ENCODE measurements at places on chromosomes 4 and X.

- DNase-seq: peak; percentile 12
These were observed 105.9 kb downstream of the CT47B1 start for GRCh38 chrX:120769576-120770341.

DNA sequence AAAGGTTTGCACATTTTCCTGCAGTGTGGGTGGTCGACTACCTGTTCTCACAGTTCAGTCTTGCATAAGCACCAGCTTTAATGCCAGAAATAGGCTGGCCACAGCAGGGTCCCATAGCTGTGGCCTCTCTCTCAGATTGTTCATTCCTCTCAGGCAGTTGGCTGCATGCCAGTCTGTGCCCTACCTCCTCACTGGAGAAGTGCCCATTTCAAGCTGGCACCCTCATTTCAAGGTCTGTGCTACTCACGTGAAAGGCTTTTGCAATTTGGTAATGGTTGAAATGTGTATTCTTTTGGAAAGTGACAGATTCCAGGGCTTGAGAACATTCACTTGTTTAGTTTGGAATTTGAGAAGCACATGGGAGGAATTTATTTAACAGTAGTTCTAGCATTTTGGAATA is 28.9 kb upstream of the MTMR1 start:
- no peak for DNase-seq

DNA sequence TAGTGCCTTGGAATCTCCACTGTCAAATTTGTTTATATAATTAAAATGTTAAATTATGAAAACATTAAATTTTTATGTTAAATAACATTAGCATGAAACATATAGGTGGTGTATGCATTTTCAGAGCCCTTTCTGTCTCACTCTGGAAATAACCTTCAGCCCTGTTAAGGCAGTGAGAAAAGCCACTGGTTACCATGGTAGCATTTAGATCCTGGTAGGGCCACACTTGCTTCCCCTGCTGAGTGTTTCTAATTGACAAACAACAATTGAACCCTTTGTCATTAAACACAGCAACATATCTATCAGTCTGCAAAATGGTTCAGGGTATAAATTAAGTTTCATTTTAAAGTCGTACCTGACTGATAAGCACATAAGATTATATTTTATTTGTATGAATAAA is 63.5 kb downstream of the PDK3 start:
- DNase-seq: no peak

GRCh38 chr4:43379016-43379415 is 486.5 kb downstream of the GRXCR1 start:
- DNase-seq: no peak

DNA sequence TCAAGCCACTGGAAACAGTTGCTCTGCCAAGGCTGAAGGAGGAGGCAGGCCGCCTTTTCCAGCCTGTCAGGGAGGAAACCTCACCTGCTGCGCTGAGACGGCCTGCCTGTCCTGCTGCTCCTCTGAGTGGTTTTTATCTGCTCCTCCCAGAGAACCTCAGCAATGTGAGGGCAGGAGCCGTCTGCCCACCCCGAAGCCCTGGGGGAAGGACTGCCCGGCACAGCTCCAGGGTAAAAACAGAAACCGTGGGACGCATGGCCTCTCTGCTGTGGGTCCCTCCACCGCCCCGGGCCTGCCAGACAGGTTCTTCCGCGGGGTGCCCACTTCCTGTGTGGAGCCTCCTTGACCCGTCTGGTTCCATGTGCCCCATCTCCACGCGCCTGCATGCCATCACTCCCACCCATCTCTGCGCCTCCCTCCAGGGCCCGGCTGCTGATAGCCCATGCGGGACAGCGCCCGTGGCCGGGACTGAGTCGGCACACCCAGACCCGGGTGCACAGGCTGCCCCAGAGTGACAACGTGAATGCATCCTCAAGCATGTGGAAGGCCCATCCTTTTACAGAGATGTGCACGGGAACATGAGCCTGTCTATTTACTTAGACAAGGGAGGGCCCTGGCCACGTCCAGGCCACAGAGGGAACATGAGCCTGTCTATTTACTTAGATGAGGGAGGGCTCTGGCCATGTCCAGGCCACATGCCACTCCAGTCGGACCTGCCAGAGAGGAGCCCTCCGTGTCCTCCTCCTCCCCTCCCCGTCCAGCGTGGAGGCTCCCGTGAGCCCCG is 4.0 kb upstream of the SLC49A3 start:
- no peak for DNase-seq

DNA sequence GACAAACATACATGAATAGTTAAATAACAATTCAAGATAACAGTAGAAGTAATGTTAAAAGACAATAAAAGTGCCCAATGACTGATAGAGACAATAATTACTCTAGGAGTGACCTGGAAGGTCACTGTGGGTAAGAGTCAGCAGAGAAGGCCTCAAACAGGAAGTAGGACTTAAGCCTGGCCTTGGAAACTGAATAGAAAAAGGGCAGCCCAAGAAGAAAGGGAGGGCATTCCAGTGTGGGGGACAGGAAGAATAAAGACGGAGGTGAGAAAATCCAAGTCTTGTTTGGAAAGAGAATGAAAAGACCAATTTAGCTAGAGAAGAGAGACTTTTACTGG is 6.0 kb downstream of the P2RY4 start:
- no peak for DNase-seq

DNA sequence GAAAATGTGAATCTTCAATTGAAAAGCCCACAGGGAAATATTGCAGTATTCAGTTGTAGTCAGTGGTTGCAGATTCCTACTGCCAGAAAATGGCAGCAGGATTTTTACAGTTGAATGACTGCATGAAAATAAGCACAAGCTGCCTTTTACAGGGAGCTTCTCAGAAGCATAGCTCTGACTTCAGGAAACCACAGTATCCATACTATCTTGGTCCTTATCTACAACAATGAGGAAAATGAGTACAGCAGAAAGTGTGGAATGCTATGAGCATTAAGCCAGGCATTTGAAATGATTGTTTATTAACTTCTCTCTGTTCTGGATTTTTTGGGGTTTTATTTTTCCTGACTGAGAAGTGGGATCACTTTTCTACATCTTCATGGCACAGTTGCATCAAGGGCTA is 34.6 kb upstream of the PRRG1 start:
- DNase-seq: no peak

- DNase-seq: no peak
These were observed 43.3 kb downstream of the SPCS3 start for GRCh38 chr4:176363072-176363471.

- DNase-seq: no peak
These were observed 317.5 kb upstream of the GRIA3 start for GRCh38 chrX:122866532-122866931.

- DNase-seq: no peak
These were observed 571.9 kb downstream of the SPOCK3 start for GRCh38 chr4:166662266-166662843.

DNA sequence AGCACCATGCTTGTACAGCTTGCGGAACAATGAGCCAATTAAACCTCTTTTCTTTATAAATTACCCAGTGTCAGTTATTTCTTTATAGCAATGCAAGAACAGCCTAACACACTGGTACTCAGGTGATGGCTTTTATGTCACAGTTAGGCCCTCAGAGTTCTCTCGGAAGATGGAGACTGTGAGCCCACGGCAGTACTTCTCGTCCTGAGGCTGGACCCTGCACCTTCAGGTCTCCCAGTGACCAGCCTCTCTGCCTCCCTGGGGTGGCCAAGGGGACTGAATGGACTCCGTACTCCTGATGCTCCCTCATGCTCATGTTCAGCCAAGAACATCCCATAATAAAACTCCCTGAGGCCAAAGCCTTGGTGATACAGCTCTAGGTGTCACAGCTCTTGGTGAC is 25.0 kb upstream of the PDLIM3 start:
- no peak for DNase-seq

- DNase-seq: no peak
These were observed 381 bp downstream of the TXK start for GRCh38 chr4:48133669-48134068.

- DNase-seq: no peak
These were observed 28.4 kb upstream of the WDR1 start for GRCh38 chr4:10144966-10145365.

- DNase-seq: peak; percentile 50
These were observed 6.0 kb downstream of the SLC2A9 start for GRCh38 chr4:10015140-10015753.

DNA sequence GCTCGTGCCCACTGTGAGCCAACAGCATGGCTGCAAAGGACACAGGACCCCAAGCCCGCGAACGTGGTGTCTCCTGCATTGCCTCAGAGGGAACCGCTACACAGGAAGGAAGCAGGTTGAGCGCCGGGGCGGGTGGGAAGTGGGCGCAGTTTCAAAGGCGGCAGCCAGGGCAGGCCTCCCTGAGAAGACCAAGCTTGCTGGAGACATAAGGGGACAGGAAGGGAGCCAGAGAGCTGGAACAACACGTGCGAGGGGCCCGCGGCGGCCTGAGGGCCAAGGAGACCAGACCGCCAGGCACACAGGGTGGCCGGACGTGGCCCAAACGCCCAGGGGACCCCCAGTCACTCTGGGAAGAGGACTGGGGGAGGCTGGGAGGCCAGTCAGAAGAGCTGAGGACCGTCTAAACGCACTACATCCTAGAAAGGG is 32.0 kb downstream of the CTBP1 start:
- peak; percentile 93 for DNase-seq

- DNase-seq: no peak
These were observed 664.9 kb upstream of the LCORL start for GRCh38 chr4:18686338-18687037.

- DNase-seq: no peak
These were observed 9.7 kb upstream of the MAGEA4 start for GRCh38 chrX:151902813-151903591.

- DNase-seq: no peak
These were observed 1140.1 kb downstream of the TECRL start for GRCh38 chr4:63269156-63269555.

DNA sequence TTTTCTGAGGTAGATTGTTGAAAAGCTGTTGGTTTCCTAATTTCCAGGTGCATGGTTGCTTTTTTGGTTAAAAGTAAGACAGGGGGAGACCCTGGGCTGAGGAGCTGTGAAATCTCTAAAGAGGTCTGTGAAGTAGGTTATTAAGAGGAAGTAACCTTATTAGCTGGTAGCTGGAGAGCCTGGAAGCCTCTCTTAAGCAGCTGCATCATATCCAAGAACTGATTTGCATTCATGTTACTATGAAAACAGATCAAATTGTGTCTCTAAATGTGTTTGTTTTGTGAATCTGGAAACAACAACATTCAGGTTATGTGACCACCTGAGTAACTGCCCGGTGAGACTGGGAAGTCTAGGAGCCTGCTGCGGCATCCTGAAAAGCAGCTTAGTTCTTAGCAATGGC is 54.1 kb downstream of the ARHGAP10 start:
- no peak for DNase-seq

DNA sequence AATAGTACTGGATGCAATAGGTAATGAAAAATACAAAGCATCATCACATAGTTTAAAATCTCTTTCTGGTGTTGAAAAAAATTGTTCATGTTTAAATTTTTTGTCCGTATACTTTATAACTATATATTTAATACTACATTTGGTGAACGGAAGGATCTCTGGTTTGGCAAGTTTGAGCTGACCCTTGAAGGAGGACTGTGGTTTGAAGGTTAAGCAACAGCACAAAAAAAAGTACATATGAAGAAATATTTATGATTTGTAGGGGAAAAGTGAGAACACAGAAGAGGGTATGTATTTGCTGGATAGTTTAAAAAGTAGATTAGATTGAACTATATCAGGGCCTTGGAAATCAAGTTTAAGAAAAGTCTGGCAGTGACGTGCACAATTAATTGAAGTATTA is 13.3 kb downstream of the SRP72 start:
- DNase-seq: no peak

GRCh38 chr4:158450741-158451140 is 70.9 kb upstream of the RXFP1 start:
- DNase-seq: no peak

GRCh38 chr4:144463896-144464295 is 182.1 kb upstream of the HHIP start:
- DNase-seq: no peak

- DNase-seq: peak; percentile 92
These were observed 966 bp downstream of the CCNG2 start for GRCh38 chr4:77157859-77158486.

DNA sequence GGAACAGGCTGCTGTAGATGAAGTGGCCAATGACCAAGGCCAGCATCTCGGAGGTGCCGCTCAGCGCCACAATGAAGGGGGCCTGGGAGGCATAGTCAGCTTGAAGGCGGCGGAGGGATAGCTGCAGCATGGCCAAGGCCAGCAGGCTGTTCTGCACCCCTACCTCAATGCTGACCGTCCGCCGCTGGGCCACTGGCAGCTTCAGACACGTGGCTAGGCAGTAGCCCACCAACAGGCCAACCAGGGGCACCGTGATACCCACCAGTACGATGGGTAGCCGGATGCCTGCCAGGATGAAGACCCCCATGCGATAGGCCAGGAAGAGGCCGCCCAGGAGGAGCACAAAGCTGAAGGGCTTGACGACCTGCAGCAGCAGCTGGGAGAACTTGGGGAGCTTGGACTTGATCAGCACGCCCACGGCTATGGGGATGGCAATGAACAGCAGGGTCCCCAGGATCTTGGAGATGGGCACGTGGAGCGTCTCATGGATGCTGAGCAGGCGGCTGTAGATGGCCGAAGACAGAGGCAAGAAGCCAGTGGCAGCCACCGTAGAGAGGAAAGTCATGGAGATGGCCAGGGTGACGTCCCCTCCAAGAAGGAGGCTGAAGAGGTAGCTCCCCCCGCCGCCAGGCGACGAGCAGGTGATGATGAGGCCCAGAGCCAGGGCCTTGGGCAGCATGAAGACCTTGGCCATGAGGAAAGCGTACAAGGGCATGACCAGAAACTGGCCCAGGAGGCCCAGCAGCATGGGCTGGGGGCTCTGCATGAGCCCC is 1.3 kb upstream of the UBL4A start:
- no peak for DNase-seq

- DNase-seq: no peak
These were observed 704.8 kb downstream of the ARAP2 start for GRCh38 chr4:35539404-35540055.

DNA sequence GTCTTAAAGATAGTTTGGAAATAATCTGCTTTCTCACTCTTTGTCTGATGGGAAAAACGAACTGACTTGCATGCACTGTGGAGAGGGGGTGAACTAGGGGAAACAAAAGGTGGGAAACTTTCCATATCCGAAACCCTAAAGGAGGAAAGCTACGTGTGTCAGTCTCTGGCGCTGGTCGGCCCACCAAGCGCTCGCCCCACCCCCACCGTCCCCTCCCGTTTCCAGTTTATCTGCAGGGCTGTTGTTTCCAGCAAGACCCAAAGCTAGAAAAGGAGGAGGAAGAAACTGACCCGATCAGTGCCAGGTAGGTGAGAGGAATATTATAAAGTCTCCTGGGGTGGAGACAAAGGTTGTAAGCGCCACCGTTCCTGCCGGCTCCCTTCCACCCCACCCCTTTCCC is 552 bp downstream of the TCEAL9 start:
- DNase-seq: peak; percentile 14
